ENCODE measurements at places on chromosomes 12 and 14.

DNA sequence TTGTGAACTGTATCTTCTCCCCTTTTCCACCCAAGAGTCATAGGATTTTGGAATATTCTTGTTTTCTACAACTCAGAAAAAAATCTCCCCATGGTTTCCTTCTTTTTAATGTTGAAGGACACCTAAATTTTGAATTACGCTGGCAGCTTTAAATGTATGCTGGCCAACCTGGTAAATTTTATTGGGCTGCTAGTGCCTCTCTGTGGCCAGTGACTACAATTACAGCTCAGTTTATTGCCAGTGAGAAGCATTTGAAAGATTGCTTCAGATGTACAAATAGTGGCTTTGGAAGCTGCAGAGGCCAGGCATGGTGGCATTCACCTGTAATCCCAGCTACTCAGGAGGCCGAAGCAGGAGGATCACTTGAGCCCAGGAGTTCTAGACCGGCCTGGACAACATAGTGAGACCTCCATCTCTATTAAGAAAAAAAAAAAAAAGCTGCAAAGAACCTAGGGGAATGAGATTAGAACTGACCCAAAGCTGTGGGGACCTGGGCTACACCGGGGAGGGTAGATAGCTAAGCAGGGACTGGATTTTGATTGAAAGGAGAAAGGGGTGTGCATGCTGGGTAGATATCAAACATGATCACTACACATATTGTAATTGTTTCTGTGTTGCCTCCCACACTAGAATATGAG is 7.6 kb upstream of the RAB21 start:
- peak; percentile 51 for DNase-seq

DNA sequence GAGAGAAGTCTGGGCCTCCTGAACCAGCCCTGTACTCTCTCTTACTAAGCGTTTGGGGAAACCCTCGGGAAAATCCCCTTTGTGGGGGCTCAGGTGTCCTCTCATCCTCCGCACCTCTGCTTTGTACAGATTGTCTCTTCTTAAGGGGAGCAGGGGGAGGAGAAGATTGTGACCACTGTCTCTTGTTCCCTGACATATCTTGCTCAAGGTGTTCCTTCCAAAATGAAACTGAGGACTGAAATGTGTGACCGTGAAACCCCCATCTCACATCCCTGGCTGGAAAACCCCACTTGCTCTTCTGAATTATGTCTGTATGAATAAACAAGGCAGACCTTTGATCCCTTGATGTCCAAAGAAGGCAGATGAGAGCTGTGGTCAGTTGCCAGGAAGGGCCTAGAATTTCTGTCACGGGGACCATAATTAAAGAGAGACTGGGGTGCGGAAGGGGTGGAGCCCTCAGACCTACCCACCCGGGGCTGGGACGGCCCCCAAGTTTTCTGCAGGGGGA is 369.8 kb downstream of the AACS start:
- no peak for DNase-seq

GRCh38 chr12:132229926-132230325 is 85.7 kb downstream of the NOC4L start:
- no peak for DNase-seq

- DNase-seq: no peak
Measured at GRCh38 chr14:51999084-51999483, 9.7 kb downstream of the RTRAF start.

DNA sequence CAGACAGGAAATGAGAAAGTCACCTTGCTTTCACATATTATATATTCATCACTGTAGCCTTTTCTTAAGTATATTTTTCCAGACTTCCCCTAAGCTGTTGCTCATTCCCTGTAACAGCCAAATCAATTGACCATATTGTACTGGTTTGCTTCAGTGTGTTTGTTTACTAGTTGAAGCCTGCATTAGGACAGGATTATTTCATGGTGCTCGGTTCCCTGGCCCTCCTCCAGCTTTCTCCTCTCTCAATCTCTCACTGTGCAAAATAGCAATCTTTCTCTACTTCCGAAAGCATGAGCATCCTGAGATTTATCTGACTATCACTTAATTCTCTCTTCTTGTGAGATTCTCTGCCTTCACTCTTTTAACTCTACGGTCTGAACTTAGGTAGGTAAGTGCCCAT is 2.4 kb downstream of the SLC35F4 start:
- no peak for DNase-seq

GRCh38 chr12:49019120-49019430 is 499 bp upstream of the PRKAG1 start:
- DNase-seq: no peak

GRCh38 chr12:102513739-102514138 is 33.4 kb upstream of the IGF1 start:
- DNase-seq: no peak

GRCh38 chr14:74347795-74348100 is 523 bp upstream of the VRTN start:
- DNase-seq: no peak

GRCh38 chr12:67937822-67938221 is 51.4 kb upstream of the IFNG-AS1 start:
- no peak for DNase-seq

GRCh38 chr12:96208346-96208745 is 14.2 kb downstream of the ELK3 start:
- no peak for DNase-seq

- DNase-seq: no peak
Measured at GRCh38 chr14:53767566-53767965, 189.1 kb downstream of the BMP4 start.

DNA sequence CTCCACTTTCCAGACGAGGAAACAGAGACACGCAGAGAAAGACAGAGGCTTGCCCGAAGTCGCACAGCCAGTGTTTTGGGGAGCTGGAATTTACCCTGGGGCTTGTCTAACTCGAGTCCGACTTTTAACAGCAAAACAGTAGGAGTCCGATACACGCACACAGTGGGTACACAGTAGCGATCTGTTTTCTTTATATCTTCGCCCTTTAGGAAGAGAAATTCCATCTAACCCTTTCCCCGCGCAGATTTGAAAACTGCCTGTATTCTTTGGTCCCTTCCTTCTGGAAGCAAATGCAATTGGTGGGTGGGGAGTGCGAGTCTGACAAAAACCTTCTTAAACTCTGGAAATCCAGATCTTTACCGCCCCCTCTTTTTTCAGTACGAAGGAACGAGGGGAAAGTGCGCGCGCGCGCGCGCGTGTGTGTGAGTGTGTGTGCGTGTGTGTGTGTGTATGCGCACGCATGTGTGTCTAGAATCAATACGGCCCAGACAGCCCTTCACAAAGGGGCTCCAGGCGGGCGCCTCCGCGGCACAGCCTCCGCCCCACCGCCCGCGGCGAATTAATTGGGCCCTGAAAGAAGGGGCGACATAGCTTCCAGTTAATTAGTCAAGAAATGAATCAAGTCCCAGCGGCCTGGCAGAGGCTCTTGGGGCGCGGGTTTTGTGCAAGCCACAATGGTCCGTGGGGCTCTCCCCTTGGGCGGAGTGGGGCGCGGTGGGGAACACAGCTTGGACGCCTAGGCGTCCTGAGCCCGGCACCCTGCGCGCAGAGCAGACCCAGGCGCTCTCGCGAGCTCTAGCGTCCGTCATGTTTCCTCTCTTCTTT is 14.0 kb upstream of the TBX3 start:
- no peak for DNase-seq

GRCh38 chr14:62087191-62087590 is 325.0 kb downstream of the SNAPC1 start:
- no peak for DNase-seq

GRCh38 chr14:74733221-74733620 is 20.3 kb downstream of the FCF1 start:
- no peak for DNase-seq

DNA sequence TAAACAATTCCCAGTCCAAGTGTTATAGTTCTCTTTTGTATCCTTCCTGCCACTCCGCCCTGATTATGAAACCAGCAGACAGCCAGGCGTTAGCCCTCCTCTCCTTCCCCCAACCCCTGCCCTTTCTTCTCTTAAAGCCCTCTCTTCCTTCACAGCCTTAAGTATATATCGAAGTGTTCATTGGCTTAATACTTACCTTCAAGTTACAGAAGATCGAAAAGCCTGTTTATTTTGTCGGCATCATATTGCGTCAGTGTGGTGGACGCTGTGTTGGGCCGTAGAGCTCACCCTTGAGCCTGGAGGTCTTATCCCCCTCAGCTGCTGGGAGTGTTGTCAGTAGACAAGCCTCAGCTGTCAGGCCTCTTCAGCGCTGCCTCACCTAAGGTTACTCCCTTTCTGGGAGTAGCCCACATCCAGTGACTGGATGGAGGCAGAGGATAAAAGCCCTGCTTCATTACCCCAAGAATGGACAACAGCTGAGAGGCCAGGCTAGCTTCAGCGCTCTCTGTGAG is 36.2 kb downstream of the CMAS start:
- no peak for DNase-seq

GRCh38 chr12:70536650-70537049 is 100.6 kb downstream of the PTPRB start:
- no peak for DNase-seq

GRCh38 chr12:54359762-54360351 is 4.4 kb downstream of the GPR84 start:
- DNase-seq: no peak

GRCh38 chr12:69389831-69390230 is 30.3 kb downstream of the YEATS4 start:
- DNase-seq: no peak

GRCh38 chr12:88519802-88520435 is 60.4 kb downstream of the KITLG start:
- DNase-seq: no peak

DNA sequence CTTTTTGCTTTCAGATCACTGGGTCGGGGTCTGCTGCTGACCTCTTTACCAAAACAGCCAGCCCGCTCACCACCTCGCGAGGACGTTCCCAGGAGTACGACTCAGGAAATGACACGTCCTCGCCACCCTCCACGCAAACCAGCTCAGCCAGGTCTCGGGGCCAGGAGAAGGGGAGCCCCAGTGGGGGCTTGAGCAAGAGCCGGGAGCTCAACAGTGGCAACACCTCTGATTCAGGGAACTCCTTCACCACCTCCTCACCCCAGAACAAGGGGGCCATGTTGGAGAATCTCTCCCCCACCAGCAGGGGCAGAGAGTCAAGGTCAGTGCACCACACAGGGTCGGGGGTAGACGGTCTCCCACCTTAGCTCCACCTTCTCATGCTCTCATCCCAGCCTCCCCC is 33.4 kb upstream of the HSPB8 start:
- no peak for DNase-seq

DNA sequence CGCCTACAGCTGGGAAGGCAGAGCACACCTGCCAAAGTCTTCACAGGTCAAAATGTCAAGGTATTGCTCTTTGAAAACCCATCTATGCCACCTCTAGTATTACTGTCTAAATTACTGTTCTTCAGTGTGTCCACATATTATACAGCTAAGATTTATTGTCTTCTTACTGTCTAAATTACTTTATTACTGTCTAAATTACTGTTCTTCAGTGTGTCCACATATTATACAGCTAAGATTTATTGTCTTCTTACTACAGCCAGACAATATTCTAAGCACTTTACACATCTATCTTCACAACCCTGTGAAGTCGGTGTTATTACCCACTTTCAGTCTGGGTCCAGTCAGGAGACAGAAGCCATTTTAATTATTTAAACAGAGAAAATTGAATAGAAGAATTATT is 173.9 kb downstream of the MYRFL start:
- DNase-seq: no peak

DNA sequence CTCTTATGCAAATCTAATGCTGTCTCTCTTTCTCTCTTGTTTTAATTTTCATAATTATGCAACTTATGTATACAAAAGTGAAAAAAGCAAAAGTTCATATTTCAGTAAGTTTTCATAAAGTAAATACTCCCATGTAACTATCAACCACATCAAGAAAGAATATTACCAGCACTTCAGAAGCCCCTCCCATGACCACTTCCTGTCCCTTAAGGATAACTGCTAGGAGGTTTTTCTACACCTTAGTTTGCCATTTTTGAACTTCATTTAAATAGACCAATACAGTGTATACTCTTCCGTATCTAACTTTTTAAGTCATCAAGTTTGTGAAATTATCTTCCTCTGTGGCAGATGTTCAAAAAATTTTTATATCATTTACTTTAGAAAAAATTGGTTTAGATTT is 547 bp upstream of the OR4K15 start:
- DNase-seq: no peak

DNA sequence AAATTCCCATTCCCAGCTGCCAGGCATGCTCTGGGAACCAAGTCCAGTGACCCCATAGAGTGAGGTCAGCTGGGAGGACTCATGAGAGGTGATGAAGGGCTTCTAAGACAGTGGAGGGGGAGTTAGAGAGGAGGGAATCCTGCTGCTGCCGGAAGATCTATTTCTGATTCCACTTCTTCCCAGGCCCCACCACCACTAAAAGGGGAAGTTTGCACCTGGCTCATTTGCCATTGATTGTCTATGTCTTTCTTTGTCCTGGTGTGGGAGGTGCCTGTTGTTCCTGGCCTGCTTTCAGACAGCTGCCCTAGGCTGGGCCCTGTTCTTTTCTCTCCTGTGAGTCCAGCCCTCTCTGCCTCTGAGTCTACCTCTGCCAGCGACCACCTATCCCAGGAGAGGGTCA is 3.0 kb upstream of the KRT6A start:
- DNase-seq: no peak

- DNase-seq: no peak
Measured at GRCh38 chr14:44741431-44741830, 220.3 kb downstream of the KLHL28 start.

DNA sequence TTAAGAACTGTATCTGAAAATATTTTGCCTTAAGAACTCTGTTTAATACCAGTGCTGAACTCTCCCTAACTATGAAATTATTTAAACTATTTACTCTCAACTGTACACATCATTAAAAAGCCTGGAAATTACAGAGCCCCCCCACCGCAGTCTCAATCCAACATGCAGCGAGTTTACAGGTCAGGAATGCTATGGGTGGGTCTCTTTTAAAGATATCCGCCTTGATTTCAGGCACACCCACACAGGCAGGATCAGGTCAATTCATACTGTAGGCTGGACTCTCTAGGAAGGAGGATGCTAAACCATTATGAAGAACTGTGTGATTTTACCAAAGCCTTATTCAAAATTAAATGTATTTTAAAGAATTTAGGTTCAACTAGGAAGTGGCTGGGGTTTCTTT is 16.5 kb downstream of the SPTLC2 start:
- DNase-seq: no peak

DNA sequence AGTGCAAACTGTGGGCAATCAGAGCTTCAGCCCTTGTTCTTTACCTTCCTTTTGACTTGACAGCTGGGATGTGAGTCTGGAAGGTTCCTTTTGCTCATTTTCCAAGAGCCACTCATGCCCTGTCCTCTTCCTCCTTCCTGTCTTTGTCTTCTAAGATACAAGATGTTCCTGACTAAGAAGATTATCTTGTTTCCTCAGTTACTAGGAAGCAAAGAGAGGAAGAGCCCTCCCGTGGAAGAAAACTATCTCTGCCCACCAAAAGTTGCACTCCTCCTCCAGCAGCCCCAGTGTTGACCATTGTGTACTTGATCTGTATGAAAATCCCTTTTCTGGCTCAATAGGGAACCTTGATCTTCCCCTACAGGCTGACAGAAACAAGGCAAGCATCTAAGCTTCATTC is 138.0 kb downstream of the C12orf75 start:
- DNase-seq: no peak

- DNase-seq: no peak
Measured at GRCh38 chr14:99043756-99044155, 228.2 kb downstream of the BCL11B start.
